Stimulated activated CD4-positive, alpha-beta T cell treated with anti-CD3 and anti-CD28 coated beads, Interleukin-2, amount 100 ng/mL, for 48 hours (primary cell): ENCODE measurements at places on chromosomes 4 and X.

- no peak for DNase-seq
Observed at GRCh38 chr4:113810906-113811305, 49.4 kb upstream of the CAMK2D start.

DNA sequence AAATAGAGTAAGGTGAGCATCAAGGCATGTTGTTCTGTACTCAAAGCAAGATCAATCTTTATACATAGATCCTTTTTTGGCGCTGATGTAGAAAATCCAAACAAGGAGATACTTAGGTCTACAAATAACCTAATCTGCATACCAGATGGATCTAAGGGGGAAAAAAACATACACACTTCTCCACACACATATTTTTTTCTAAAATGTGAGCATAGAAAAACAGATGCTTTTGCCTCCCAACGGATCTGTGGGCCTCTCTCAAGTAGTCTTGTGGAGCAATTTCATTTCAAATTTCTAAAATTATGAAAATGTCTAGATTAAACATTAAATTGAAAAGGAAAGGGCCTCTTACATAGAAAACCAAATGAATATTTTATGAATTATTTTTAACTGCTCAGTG lies 166.1 kb downstream of the GRIA3 start:
- no peak for DNase-seq

- DNase-seq, result no peak
Observed at GRCh38 chr4:161249779-161250440, 913.9 kb downstream of the FSTL5 start.

DNA sequence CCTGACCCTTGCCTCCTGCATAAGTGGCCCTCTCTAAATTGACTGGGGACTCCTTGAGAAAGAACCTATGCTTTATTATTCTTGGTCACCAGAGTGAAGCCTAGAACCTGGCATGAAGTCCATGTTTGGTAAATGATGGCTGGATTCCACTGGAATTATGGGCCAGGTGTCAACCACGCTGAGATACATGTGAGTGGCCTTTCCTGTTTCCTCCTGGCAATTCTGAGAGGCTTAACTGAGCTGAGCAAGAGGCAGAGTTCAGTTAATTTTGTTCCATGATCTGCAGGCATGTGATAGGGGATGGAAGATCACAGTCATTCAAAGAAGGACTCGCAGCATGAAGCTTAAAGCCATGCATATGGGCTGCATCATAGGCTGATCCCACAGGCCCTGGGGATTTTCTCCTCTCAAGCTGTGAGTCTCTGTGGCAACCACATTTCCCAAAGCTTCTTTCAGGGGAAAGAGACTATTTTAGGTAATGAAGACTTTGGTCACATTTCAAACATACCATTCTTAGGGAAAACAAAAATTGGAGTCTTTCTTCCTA lies 69.4 kb upstream of the CLNK start:
- DNase-seq, result no peak

- DNase-seq, result no peak
Observed at GRCh38 chr4:149604827-149605226, 210.8 kb downstream of the IQCM start.

- peak; percentile 42 for DNase-seq
Observed at GRCh38 chrX:47311932-47312774, 58.2 kb upstream of the ZNF157 start.

- no peak for DNase-seq
Observed at GRCh38 chr4:93731456-93731855, 97.1 kb upstream of the ATOH1 start.

- DNase-seq, result no peak
Observed at GRCh38 chrX:24846550-24847150, 152.9 kb downstream of the POLA1 start.

GRCh38 chrX:155778844-155779553 lies 102.1 kb upstream of the VAMP7 start:
- no peak for DNase-seq

- no peak for DNase-seq
Observed at GRCh38 chr4:115356176-115356575, 242.8 kb upstream of the NDST4 start.

- no peak for DNase-seq
Observed at GRCh38 chr4:85681221-85681657, 206.3 kb downstream of the ARHGAP24 start.

DNA sequence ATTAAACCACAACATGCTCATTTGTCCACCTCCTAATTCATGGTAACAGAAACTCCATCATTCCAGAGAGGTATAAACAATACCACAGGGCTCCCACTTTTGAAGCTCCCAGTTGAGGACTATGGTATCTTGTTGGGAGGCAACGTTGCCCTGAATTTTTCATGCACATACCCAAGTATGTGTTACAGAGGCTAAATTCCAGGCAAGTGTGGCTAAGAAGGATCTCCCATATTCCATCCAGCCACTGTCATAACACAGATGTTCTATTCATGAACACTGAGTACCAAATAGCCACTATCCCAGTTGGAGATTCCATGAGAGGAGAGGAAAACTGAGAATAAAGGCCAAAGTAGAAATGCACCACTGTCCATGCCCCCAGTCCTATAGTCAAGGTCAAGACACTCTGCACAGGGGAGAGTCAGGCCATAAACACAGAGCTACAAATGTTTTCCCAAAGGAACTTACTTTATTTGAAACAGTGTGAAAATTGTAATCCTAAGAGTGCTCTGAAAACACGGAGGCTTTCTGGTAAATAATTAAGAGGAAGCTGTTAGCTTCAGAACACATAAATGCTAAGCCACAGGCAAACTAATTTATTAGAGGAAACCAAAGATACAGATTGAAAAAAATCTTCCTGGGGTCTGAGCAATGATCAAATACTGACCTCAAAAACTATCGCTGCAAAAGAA lies 42.4 kb upstream of the TMPRSS11B start:
- DNase-seq, result no peak

- no peak for DNase-seq
Observed at GRCh38 chr4:110245577-110245976, 47.2 kb upstream of the ELOVL6 start.

GRCh38 chr4:73676136-73676535 lies 55.9 kb upstream of the RASSF6 start:
- no peak for DNase-seq

- DNase-seq, result no peak
Observed at GRCh38 chrX:131365766-131366165, 76.7 kb upstream of the IGSF1 start.

GRCh38 chr4:40121515-40121914 lies 64.9 kb downstream of the N4BP2 start:
- DNase-seq, result no peak

DNA sequence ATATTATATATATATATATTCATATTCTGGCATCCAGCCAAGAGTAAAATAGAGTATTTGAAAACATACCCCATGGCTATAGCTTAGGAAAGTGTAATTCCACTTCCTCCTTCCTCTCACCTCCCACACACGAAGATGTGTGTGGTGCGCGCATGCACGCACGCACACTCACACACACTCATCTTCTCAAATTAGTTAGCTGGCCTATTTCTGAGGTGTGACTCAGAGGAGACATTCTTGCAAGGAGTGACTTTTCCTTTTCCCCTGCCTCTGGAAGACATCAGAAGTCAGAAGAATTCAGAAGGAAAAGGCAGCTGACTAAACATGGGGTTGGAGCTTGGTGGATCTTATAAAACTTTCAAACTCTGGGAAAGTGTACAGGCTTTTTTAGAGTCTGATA lies 8.8 kb downstream of the ENPEP start:
- DNase-seq, result no peak

GRCh38 chr4:91057871-91058270 lies 930.7 kb downstream of the CCSER1 start:
- no peak for DNase-seq

- no peak for DNase-seq
Observed at GRCh38 chr4:14844061-14844460, 158.2 kb upstream of the CPEB2 start.

DNA sequence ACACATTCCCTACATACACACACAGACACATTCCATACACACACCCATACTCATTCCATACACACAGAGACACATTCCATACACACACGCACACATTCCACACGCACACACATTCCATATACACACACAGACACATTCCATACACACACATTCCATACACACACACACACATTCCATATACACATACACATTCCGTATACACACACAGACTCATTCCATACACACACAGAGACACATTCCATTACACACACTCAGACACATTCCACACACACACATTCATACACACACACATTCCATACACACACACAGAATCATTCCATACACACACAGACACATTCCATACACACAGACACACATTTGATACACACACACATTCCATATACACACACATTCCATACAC lies 15.2 kb downstream of the LINC00632 start:
- DNase-seq, result no peak

GRCh38 chr4:56840559-56840958 lies 19.1 kb upstream of the SPINK2 start:
- DNase-seq, result no peak
